Glutamatergic neuron (in vitro differentiated cells): ENCODE measurements at places on chromosomes 5 and 9. TPM values are rescaled to one million over a fixed set of nuclear protein-coding genes. Genes with fewer than 3 reads are reported as not detected.

DNA sequence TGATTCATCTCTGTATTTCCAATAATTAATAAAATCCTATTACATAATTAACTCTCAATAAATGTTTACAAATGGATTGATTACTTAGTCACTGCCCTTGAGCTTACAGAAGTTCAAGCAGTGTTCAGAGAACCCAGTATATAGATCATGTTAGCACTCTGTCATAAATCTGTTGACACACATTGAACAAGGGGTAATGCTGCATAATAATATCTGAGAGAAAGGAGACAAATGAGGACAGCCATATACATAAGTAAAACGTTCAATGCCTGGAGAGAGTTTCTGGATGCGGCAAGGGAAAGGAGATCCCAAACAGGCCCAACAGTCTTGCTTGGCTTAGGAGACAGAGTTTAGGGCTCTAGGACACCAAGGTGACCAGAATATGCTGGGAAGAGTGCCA, 270.2 kb downstream of the FBXL17 start:
- DNase-seq, result no peak

- DNase-seq, result no peak
These were observed 242.0 kb upstream of the TRPM3 start for GRCh38 chr9:71363286-71363961.

Gene ITGA2
- total RNA-seq, result not detected

Gene SGCD
- 0.20 TPM for total RNA-seq
